NCI-H1694 treated with DMSO at 0.1 percent for 48 hours (cell line): ENCODE measurements at places on chromosomes 3 and 15.

DNA sequence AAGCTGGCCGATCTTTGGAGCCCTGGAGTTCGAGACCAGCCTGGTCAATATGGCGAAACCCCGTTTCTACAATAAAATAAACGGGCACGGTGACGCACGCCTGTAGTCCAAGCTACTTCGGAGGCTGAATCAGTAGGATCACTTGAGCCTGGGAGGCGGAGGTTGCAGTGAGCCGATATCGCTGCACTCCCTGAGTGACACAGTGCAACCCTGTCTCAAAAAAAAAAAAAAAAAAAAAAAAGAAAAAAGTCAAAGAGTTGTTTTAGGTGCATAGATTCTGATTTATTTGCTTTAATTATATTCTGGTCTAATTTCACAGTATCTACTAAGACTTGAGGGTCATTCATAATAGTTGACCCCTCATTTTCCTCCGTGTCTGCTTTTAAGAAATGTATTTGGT is 1.7 kb downstream of the ARL13B start:
- no peak for DNase-seq

DNA sequence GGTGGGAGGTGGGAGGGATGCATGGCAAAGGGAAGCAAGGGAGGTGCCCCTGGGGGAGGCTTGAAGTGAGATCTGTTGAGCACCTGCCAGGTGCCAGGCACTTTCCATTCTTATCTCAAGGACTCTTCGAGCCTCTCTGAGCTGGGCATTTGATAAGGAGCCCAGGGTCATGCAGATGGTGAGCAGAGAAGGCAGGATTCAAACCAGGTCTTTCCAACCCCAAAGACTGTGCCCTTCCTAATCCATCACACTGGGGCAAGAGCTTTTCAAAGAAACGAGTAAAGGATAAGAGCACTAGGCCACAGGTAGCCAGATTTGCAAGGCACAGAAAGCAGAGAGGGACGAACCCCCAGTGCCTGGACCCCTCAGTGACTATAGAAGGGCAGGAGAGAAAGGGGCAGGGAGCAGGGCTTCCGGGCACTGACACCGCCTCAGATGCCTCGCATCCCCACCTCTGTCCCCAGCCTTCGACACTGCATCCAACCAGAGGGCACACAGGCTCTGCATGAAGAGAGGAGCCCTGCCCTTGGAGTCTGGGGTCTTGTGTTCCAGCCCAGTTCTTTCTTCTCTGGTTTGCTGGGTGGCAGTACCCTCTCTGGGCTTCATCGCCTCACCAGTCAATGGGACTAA is 21.0 kb downstream of the IGDCC4 start:
- DNase-seq = no peak

DNA sequence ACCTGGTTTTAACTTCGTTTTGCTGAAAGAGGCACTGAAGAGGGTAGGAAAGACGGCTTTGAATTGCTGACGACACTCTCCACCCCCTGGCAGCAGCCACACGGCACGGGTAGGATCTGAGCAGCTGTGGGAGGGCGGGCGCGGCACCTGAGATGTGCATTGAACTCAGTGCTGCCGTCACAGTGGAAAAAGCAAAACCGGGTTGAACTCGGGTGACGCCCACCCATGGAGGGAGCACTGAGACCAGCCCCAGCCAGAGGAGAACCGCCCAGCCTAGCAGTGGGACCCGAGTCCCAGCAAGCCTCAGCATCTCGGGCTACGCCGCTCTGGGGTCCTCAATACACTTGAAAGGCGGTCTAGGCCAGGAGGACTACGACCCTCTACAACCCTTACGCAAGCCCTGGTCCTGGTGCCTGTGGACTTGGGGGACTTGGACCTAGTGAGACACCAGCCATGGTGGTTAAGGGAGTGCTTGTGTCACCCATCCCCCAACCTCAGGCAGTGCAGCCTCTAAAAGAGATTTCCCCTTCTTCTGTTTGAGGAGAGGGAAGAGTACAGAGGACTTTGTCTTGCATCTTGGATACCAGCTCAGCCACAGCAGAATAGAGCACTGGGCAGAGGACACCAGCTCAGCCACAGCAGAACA is 50.0 kb upstream of the RPL35A start:
- no peak for DNase-seq

DNA sequence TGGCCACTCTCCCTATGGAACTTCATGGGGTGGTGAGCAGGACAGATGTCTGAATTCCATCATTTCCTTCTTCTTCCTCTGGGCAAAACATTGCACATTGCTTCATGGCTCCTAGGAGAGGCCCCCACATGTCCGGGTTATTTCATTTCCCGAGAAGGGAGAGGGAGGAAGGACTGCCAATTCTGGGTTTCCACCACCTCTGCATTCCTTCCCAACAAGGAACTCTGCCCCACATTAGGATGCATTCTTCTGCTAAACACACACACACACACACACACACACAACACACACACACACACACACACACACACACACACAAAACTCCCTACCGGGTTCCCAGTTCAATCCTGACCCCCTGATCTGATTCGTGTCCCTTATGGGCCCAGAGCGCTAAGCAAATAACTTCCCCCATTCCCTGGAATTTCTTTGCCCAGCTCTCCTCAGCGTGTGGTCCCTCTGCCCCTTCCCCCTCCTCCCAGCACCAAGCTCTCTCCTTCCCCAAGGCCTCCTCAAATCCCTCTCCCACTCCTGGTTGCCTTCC is 1.9 kb downstream of the RHO start:
- DNase-seq = no peak

- no peak for DNase-seq
Observed at GRCh38 chr3:158802409-158803268, 785 bp downstream of the MFSD1 start.

- no peak for DNase-seq
Observed at GRCh38 chr3:81161851-81162250, 599.6 kb downstream of the GBE1 start.

DNA sequence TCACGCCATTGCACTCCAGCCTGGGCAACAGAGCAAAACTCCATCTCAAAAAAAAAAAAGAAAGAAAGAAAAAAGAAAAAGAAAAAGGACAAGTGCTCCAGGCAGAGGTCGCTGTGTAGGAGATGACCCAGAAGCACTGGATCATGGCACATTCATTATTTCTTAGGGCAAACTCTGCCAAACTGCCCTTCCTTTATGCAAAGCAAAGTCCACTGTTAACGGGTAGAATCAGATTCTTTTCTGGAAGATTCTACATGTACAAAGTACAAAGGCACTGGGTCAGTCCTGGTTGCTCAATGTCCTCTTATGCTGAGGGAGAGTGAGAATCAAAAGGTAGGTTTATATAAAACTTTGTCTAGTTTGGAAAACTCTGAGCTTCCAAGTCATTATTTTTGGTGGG is 144.9 kb downstream of the FEZF2 start:
- no peak for DNase-seq

- no peak for DNase-seq
Observed at GRCh38 chr3:178546079-178546478, 9.8 kb downstream of the KCNMB2 start.

- DNase-seq = no peak
Observed at GRCh38 chr3:123633530-123633929, 48.7 kb upstream of the HACD2 start.

- no peak for DNase-seq
Observed at GRCh38 chr3:106421909-106422308, 553.1 kb upstream of the CBLB start.

- DNase-seq = no peak
Observed at GRCh38 chr15:89551550-89551949, 23.7 kb upstream of the TICRR start.

- no peak for DNase-seq
Observed at GRCh38 chr15:27843146-27843545, 256.0 kb downstream of the OCA2 start.

DNA sequence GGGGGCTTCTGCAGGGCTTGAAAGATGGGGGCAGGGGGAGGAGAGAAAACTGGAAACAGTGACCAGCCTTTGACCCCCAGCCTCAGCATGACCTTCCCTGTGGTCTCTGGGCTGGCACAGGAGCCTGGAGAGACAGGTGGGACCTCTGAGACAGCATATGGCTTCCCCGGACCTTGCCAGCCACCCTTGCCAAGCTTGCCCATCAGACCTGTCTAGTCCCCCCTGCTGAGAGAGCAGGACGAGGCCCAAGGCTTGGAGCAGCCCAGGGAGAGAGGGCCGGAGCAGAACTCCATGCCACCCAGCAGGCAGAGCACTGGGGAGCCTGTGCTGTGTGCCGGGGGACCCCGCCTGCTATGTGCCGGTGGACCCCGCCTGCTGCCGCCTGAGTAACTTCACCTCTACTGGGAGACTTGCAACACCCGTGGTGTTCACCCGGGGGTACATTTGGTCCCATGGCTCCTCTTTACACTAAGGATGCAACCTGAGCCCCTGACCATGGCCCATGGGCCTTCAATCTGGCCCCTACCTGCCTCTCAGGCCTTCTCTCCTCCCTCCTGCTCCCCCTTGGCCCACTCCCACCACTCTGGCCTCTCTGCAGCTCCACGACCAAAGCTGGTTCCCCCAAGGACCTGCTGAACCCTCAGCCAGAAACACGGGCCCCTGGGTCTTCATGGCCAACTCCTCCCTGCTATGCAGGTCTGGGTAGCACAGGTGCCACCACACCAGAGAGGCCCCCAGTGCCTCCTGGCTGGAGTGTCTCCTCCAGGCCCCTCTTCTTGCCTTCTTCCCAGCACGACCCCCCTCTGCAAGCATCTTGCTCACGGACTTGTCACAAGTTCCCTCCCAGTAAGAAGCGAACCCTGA is 21.1 kb upstream of the SLC41A3 start:
- DNase-seq = no peak

GRCh38 chr15:93176065-93176464 is 87.1 kb upstream of the RGMA start:
- no peak for DNase-seq

- no peak for DNase-seq
Observed at GRCh38 chr3:17841190-17841828, 98.9 kb upstream of the TBC1D5 start.

- no peak for DNase-seq
Observed at GRCh38 chr15:101446518-101447167, 42.9 kb downstream of the PCSK6 start.

- no peak for DNase-seq
Observed at GRCh38 chr15:75459581-75459980, 8.1 kb upstream of the SIN3A start.

GRCh38 chr3:134685929-134686802 is 35.3 kb upstream of the KY start:
- no peak for DNase-seq

- DNase-seq = no peak
Observed at GRCh38 chr3:55661571-55661970, 174.5 kb upstream of the WNT5A start.

DNA sequence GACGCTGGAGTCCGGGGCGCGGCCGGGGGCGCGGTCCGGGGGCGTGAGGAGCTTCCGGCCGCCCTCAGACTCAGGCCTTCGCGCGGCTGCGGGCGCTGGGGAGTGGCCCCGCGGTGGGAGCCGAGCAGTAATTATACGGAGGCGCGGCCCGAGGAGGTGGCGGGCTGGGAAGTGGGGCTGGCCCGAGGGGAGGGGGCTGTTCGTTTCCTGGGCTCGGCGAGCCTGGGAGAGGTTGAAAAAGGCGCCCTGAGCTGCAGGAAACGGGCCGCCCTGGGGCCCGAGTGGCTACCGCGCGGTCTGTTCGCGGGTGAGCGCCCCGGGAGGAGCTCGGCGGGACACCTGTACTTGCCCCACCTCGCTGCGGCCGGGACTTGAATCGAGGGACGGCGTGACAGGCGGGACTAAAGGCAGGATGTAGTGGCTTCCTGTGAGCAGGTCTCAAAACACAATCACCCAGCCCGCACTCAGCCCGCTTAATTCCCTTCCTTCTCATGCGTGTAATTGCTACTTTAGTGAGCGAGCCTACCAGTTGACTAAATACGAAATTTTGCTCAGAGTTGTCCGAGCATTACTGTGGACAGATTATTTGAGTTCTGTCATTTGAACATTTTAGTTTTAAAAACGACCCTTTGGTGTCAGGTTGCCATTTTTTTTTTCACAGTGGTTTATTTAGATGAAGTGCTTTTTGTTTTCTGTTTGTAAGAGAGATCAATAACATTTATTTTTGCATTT is 860 bp downstream of the RASA2 start:
- DNase-seq = peak; percentile 67

GRCh38 chr3:197353867-197354567 is 55.6 kb upstream of the DLG1 start:
- DNase-seq = no peak

- no peak for DNase-seq
Observed at GRCh38 chr3:107512108-107512507, 10.7 kb upstream of the BBX start.

- no peak for DNase-seq
Observed at GRCh38 chr3:143726727-143727126, 121.5 kb downstream of the SLC9A9 start.

DNA sequence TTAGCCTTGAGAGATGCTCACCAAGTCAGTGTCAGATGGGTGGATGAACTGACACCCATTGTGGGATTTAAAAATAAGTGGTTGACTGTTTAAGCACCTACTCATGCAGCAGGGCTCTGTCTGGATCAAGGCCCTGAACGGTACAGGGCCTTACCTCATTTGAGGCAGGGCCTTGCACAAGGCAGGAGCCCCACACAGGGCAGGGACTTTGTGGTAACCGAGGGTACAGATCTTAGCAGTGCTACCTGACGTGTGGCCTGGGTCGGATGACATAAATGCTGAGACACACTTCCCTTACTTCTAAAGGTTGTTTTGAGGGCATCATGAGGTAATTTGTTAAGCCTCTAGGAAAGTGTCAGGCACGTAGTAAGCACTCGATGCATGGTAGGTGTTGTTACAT is 59.5 kb upstream of the PLXNA1 start:
- DNase-seq = no peak

GRCh38 chr3:99637016-99637367 is 1.4 kb upstream of the COL8A1 start:
- no peak for DNase-seq

GRCh38 chr3:53921296-53921695 is 29.6 kb upstream of the SELENOK start:
- no peak for DNase-seq

GRCh38 chr3:23356923-23357322 is 153.8 kb downstream of the UBE2E2 start:
- no peak for DNase-seq

DNA sequence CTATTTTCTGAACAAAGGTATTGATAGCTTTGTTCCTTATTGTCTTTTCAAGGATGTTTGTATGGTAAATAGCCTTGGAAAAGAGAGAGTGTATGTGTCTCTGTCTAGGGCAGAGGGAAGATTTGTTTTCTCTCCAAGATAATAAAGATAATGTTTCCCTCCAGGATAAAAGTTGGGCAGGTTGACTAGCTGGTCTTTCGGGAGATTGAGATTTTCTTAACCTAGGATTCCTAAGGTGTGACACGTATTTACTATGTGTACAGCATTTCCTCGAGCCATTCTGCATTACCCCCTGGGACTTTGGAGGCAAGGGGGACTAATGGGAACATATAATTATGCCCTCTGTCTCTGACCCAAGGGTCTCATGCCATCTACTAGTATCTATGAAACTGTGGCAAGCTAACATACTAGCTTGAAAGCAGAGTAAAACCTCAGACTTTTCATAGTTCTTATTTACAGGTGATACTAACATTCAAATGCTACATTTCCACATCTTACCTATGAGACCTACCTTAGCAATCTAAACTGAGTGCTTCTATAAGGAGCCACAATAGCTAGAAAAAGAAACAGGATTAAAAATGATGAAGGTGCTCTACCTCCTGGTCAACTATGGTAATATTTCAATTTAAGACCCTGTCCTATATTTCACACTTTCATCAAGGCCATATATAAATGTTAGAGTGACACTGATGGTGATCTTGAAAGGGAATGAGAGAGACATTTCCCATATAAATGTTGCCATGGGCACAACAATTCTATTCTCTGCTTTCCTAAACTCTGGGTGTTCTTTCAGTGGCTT is 252.9 kb upstream of the CBLB start:
- DNase-seq = no peak

- DNase-seq = no peak
Observed at GRCh38 chr3:42149975-42150374, 58.8 kb downstream of the TRAK1 start.
